ENCODE measurements at places on chromosomes 2 and 18.

DNA sequence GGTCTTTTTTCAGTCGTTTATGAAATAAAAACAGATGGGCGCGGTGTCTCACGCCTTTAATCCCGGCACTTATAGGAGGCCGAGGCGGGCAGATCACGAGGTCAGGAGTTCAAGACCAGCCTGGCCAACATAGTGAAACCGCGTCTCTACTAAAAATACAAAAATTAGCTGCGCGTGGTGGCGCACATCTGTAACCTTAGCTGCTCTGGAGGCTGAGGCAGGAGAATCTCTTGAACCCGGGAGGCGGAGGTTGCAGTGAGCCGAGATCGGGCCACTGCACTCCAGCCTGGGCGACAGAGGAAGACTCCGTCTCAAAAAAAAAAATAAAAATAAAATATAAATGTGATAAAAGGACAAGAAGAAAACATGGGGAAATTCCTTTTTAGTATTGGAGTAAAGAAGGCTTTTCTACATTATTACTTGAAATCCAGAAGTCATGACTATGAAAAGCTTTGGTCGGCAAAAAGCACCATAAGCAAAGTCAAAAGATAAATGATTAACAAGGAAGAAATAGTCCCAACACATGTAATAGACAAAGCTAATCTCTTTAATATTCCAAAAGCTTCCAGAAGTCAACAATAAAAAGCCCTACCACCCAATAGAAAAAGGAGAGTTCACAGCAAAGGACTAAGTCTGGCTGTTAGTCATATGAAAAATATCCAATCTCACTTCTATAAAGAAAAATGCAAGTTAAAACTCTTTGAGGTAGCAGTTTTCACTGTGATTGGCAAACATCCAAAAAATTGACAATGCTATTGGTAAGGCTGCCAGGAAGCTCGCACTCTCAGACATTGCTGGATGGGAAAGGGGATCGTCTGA is 1.4 kb upstream of the FAM168B start:
- no peak for DNase-seq

GRCh38 chr2:16763493-16763899 is 97.9 kb upstream of the CYRIA start:
- no peak for DNase-seq

DNA sequence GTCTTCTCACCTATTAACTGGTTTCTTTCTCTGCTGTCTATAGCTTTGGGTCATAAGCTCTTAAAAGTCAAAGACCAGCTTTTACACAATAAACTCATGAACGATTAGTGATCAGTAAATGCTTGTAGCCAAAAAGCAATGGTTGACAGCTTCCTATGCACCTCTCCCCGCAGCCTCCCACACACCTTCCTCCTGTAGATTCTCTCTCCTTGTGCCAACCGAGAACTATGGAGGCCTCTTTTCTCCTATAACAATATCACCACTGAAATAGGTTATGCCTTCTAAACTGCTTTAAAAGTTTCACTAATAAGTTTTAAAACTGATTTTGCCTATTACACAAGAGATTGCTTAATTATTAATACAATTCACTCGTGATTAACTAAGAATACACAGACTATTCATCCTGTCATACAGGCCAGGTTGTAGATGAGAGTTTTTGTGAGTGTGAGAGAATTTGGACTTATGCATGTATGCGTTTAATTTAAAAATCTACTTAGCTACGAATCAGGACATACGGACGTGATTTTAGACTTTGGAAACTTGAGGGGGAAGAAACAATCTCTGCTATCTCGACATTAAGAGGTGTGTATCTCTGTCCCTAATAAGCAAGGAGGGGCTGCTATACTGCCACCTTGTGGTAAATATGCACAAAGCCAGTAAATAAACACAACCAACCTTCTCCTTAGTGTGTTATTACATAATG is 229.1 kb upstream of the RBBP8 start:
- DNase-seq: peak; percentile 40

DNA sequence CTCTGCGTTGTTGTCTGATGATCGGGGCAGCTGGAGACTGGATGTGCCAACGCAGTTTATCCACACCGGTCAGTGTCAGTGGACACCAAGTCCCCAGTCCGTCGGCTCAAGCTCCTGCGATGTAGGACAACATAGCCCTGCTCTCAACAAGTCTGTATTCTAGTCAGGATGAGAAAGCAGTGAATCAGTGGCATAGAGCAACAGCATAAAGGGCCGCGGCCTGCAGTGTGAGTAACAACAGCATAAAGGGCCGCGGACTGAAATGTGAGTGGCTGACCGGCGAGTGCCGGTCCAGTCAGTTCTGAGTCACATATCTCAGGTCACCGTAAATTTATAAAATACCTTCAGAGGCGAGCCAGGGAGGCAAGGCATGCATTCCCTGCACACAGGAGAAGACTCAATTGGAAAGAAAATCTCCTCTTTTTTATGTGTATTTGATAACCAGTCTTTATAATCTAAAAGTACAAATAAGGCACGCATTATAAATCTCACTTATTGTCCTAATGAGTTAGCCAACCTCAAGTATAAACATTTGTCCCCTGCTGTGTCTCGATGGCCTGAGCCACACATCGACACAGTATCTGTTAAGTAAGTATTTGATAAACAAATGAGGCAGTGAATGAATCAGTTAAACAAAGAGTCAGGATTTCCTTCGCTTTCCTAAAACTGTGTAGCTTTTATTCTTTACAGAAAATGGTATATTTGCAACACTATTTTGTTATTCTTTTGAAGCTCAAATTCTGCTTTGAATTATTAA is 33.8 kb upstream of the NFATC1 start:
- no peak for DNase-seq

GRCh38 chr2:50895041-50895440 is 136.9 kb downstream of the NRXN1 start:
- DNase-seq: peak; percentile 4

- no peak for DNase-seq
Observed at GRCh38 chr2:10019602-10020400, 23.5 kb upstream of the KLF11 start.

GRCh38 chr2:62740221-62740620 is 34.7 kb downstream of the EHBP1 start:
- no peak for DNase-seq

DNA sequence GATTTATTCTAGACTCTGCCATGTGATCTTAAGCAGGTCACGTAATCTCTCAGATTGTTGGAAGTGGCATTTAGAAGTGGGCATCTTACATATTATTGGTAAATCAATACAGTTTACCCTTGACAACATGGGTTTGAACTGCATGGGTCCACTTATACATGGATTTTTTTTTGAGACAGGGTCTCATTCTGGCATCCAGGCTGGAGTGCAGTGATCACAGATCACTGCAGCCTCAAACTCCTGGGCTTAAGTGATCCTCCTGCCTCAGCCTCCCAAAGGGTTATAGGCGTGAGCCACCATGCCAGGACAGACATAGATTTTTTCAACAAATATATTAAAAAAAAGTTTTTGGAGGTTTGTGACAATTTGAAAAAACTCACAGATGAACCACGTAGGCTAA is 144.7 kb downstream of the OTX1 start:
- no peak for DNase-seq

GRCh38 chr2:42964439-42965083 is 172.2 kb upstream of the HAAO start:
- DNase-seq: peak; percentile 75

GRCh38 chr18:6650127-6650507 is 79.4 kb upstream of the ARHGAP28 start:
- no peak for DNase-seq

DNA sequence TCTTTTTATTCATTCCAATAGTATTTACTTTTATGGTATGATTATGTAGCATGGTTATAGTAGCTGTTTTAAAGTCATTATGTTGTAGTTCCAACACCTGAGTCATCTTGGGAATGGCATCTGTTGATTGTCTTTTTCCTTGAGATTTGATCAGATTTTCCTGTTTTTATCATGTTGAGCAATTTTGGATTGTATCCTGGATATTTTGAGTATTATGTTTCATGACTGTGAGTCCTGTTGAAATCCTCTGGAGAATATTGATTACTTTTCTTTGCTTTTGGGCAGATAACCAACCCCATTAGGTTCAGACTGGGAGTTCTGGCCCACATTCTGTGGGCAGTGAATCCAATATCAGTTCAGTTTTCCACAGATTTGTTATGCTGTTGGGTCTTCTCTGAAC is 163.2 kb upstream of the SPRED2 start:
- DNase-seq: no peak

DNA sequence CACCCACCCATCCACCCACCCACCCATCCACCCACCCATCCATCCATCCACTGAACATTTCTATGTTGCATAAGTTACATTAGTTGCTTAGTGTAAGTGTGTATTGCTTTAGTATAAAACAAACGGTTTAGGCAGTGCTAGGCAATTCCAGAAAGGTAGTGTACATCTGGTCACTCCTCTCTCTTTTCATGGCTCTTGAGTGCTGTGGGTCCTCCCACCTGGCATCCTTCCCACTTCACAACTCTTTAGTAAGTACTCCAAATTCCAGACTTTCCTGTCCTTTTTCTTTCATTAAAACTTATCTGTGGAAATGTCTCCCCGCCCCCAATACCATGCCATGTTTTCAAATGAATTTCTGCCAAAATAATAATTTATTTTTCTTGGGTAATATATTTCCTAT is 122.5 kb downstream of the PLEKHM3 start:
- DNase-seq: no peak

DNA sequence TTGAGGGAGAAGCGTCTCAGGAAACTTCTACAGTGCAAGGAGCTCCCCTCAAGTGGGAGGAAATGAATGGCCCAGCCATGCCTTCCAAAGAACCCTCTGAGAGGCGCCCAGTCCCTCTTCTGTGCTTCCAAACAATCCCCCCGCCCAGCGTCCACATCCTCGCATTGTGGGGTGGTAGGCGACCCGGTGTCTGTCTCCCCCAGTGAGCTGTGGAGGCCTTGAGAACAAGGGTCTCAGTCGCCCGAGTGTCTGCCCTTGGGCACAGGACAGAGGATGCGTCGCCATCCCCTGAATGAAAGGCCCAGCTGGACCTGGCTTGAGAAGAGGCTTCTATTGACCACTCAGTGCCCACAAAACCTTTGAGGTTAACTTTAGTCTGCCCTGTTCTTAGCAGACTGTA is 29.7 kb downstream of the INPP5D start:
- no peak for DNase-seq

DNA sequence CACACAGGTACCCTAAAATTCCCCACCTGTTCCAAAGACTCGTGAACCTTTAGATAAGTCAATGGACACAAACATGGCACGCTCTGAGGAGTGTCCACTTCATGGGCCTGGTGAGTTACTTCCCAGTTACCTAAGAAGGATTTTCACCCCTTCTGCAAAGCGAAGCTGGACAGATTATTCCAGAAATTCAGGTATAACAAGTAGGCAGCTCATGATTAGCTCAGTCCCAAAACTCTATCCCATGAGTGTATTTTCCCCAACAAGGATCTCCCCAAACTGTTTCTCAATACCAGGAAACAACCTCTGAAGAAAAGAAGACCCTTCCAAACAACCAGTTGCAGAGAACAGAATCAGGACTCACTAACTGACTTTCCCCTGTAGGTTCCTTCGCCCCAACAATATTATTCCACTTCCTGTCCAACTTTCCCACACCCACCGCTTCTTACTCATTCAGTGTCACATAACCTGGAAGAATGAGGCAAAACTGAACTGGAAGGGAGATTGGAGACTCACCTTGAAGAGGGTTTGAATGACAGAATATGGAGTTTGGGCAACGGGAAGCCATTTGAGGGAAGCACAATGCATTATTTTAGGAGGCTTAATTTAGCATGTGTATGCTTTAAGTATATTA is 120.1 kb downstream of the ANTXR1 start:
- no peak for DNase-seq

- no peak for DNase-seq
Observed at GRCh38 chr2:219509780-219510511, 4.3 kb upstream of the ASIC4 start.

DNA sequence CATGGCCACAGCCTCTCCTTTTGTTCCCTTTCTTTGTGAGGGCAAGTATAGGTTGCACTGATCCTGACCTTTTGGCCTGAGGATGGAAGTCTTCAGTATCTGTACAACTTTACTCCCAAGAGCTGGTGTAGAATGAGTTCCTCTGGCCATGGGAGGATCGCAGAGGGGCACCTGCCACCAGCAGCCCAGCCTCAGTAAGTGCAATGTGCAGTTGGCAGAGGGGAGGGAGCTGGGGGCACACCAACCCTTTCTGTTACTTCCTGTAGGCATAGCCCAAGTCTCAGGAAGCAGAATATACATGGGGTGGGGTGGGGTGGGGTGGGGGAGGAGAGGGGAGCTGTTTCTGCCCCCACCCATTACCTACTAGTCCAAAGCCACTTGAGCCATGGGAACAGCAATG is 65.1 kb upstream of the AQP4 start:
- no peak for DNase-seq

- DNase-seq: no peak
Observed at GRCh38 chr2:196168181-196168580, 3.2 kb downstream of the STK17B start.

DNA sequence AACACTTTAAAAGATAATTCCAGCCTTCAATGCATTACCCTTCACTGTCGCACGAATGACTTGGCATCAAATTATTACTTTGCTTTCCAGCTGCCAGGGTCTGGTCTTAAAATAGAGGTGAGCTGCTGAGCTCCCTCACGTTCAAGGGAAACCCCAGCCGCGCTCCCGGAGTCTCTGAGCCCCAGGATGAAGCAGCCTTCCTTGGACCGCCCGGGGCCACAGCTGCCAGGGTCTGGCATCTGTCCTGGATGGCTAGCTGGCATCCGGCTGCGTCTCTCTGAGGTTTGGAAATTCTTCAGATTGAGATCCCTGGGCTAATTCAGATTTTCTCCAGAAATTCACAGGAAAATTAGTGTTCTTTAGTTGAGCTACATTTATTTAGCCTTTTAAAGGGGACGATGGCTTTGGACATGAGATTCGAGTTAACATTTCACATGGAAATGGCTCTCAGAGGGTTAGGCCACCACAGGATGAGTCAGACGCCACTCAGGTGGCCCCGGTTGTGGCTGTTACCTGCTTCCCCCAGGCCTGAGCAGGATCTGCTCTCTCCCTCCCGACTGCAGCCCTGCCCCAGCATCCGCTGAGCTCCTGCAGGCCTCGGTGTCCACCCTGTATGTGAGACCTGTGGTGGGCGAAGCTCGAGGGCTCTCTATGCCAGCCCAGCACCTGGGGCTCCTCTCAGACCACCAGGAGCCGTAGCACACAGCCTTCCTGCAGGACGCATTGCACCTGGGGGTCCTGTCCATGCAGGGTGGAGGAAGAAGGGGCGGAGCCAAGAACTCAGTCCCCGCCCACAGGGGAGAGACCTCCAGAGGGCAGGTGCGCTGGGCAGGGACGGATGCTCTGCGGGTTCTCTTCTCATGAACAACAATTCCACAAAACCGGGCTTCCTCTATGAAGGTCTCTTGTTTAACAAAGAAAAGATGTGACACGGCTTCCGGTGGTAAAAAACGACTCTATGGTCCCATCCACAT is 255.5 kb downstream of the TWIST2 start:
- DNase-seq: no peak
